ENCODE measurements at places on chromosomes 3 and 15.

DNA sequence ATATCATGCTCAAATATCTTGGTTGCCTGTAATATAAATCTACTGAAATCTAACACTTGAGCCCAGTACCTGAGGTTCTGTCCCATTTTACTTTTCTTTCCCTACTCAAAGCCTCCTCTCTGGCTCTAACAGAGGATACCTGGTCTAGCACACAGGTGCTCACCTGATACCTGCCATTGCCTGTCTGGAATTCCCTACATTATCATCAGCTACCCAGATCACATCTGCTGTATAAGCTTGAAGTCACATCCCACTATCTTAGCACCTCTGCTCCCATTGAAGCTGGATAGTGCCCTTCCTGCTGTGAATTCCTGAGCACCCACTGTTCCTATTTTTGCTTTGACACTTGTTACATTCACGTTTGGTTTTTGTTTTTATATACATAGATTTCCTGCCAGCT, 30.5 kb downstream of the GYG1 start:
- no peak for DNase-seq

DNA sequence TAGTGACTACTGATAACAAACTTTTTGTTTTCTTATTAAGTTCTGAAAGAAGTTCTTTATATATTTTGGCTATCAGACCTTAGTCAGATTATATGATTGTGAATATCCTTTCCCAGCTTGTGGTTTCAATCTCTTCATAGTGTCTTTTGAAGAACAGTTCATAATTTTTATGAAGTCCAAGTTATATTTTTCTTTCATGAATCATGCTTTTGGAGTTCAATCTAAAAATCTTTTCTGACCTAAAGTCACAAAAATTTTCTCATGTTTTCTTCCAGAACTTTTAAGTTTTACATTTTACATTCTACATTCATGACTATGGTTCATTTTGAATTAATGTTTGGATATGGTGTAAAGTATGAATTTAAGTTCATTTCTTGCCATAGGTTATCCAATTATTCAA, 34.2 kb upstream of the OCA2 start:
- no peak for DNase-seq

DNA sequence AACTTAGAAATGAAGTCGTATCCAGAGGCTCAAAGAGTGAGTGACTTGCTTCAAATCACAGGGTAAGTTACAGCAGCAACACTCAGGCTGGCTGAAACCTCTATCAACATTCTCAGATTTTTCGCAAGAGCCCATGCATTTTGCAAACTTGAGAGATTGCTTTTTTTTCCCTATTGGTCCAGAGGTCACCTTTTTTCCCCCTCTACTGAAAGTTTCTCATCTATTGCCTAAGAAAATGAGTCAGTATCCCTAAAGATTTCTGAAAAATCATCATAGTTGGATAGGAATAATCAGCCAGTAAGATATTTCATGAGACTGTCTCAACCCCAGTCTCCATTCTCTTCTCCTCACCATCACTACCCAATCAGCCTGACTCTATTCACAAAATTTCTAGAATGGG, 410.6 kb downstream of the FOXP1 start:
- no peak for DNase-seq

DNA sequence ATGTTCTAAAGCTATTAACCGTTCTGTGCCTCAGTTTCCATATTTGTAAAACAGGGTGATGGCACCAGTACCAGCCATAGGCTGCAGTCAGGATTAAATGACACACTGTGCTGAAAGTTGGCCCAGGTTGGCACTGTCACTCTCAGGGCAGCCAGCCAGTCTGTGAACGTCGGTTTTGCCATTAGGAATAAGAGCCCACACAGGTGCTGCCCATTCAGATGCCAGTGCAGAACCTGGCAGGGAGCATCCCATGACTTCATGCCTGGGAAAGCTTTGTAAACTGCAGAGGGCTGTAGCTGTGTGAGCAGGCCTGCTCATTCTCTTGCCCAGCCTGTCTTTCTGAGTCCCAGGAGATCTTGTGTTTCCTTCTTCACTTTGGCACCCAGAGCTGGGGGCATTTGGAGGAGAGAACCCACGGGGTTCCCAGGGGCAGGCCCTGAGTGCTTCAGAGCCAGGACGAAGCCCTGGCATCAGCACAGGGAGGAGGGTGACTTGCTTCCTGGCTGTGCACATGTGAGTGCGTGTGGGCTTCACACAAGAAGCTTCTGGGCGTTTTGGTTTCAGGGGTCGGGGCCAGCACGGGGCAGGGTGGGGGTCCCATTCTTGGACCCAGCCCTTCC, 46.9 kb downstream of the ZNF710 start:
- DNase-seq, result no peak

- DNase-seq, result no peak
Observed at GRCh38 chr15:37537802-37538201, 396.6 kb upstream of the TMCO5A start.

DNA sequence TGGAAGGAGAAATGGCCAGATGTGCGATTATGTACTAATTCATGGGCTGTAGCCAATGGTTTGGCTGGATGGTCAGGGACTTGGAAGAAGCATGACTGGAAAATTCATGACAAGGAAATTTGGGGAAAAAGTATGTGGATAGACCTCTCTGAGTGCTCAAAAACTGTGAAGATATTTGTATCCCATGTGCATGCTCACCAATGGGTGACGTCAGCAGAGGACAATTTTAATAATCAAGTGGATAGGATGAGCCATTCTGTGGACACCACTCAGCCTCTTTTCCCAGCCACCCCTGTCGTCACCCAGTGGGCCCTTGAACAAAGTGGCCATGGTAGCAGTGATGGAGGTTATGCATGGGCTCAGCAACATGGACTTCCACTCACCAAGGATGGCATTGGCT, 490.9 kb upstream of the CBLB start:
- DNase-seq, result no peak
